ENCODE measurements at places on chromosomes 12 and 14.

GRCh38 chr12:61915420-61915819 is 344.8 kb upstream of the USP15 start:
- no peak for DNase-seq

DNA sequence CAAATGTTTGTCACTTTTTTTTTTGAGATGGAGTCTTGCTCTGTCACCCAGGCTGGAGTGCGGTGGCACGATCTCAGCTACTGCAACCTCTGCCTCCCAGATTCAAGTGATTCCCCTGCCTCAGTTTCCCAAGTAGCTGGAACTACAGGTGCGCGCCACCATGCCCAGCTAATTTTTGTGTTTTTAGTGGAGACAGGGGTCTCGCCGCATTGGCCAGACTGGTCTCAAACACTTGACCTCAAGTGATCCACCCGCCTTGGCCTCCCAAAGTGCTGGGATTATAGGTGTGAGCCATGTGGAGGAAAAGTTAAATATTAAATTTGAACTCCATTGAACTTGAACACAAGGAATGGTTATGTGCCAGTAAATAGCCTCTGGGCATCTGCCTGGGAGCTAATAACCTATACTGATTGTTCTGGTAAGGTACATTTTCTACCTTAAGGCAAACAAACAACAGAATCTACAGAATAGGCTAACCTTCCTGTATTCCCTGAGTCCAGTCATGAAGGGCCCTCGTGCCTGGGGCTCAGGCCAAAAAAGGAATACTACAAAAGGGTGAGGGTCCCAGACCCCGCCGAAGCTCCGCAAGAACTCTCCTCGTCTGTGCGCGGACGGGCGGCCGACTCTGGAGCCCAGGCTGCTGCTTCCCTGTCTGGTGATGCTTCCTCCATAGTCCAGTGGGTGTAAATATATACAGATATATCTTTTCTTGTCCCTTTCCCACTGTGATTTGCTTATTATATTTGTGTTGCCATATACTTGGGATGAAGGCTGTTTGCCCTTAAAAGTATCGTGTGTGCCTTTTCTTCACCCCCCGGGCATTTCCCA is 74.0 kb upstream of the EIF5 start:
- DNase-seq: no peak

- no peak for DNase-seq
Measured at GRCh38 chr12:131458931-131459772, 251.7 kb upstream of the SFSWAP start.

GRCh38 chr14:30848449-30849240 is 25.7 kb upstream of the COCH start:
- no peak for DNase-seq

- DNase-seq: no peak
Measured at GRCh38 chr12:62543741-62544140, 77.1 kb downstream of the MON2 start.

DNA sequence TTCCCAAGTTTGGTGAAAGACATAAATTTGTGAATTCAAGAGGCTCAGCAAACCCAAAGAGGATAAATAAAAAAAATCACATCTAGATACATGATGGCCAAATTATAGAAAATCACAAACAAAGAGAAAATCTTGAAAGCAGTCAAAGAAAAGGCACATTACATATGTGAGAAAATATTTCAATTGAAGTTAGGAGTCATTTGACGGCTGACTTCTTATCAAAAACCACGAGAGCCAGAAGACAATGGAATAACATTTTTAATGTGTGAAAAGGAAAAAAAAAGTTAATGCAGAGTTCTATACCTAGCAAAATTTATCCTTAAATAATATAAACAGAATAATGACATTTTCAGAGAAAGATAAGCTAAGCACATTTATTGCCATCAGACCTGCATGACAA is 307.0 kb downstream of the C12orf75 start:
- no peak for DNase-seq

Measured in CD4-positive, alpha-beta T cell treated with Interleukin-17A for 1 hour (primary cell).